ENCODE measurements at places on chromosomes 1 and 21.

GRCh38 chr1:219875860-219876259 is 52.5 kb downstream of the SLC30A10 start:
- DNase-seq: no peak

DNA sequence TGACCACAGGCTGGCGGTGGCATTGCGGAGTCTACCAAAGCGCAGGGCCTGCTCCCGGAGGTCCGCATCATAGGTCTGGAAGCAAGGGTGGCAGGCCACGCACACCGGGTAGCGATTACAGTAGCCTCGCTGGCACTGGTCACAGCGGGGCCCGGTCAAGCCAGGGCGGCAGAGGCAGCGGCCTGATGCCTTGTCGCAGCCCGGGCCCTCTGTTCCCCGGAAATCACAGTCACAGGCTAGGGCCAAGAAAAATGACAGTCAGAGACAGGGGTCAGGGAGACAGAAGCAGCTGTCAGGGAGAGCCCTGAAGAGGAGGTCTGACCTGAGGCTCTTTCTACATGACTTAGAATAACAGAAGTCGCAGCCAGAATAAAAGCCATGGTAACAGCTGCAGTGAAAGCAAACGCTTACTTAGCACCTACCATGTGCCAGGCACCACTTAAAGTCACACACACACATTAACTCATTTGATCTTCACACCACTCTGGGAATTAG is 26.4 kb downstream of the LAMB3 start:
- DNase-seq: no peak

DNA sequence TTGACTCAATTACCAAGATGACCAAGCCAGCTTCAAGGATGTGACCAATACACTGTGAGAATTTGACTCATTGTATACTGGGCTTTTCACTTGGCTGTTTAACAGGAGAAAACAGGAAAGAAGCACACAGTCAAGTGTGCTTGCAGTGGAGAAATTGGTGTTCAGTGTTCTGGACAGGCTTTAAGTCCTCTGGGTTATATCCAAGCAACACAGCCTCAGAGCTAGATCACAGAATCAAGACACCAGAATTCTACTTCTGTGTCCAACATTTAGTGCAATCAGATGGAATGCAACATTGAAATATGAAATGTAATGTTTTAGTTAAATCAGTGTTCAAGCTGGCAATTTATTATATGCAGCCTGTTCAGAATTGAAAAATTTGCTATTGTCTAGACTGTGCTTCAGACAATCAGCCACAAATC is 694.4 kb downstream of the LTN1 start:
- no peak for DNase-seq

- DNase-seq: no peak
Measured at GRCh38 chr21:8990326-8991087, 1530.9 kb upstream of the TPTE start.

- no peak for DNase-seq
Measured at GRCh38 chr1:94864821-94865220, 44.7 kb downstream of the SLC44A3 start.

DNA sequence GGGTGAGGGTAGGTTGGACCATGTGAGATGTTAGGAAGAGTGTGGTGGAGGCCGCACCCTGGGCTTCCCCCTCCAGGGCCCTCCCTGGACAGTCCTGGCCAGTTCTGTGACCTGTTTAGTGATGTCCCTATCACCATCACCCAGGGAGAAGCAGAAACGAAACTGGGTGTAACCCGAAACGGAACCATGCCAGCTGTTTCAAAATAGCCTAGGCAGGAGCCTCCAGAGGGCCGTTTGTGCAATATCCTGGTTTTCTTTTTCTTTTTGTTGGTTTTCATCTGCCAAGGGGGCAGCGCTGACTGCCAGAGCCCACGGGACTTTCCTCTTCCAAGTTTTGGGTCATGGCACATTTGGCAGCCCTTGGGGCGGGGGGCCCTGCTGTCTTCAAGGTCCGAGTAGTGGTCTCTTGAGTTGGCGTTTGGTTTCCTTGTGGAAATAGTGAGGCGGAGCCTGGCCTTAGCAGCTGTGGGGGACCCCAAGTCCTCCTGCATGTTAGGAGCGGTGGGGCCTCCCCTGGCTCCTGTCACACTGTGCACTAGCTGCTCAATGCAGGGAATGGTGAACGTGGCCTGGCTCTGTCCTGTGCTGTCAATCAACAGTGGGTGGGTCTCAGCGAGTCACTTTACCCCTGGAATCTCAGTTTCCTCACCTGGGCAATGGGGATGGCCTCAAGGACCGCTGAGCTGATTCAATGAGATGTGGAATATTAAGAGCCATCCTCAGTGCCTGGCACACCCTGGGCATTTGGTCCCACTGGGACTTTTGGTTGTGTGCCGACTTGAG is 90.7 kb downstream of the ARHGEF10L start:
- no peak for DNase-seq

DNA sequence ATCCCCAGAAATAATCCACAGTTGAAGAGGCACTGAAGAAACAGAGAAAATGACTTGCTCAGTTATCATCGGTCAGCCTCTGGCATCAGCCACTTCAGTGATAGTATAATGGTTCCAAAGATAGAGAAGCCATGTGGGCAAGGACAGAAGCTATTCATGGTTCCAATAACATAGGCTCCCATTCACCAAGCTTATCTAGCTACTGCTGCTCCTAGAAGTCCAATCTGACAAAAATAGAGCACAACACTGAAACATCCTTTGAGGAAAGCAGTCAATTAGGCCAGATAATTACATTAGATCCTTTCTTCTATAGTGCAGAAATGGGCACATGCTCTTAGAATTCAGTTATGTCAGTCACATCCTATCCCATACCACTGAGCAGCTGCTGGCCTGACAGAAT is 33.5 kb upstream of the CRB1 start:
- DNase-seq: no peak
